ENCODE measurements at places on chromosomes 2 and 18. TPM values are rescaled to one million over a fixed set of nuclear protein-coding genes. Genes with fewer than 3 reads are reported as not detected.

DNA sequence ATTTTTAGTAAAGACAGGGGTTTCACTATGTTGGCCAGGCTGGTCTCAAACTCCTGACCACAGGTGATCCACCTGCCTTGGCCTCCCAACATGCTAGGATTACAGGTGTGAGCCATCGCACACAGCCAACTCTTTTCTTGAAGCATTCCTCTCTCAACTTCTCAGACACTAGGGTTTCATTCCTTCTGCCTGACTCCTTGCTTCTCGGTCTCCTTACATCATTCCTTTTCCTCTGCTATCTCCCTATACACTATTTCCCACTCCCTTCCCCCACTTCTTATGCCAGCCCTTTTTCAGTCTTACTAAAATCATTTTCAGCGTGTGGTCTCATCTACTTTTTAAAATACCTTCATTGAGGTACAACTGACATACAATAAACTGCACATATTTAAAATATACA, 6.1 kb downstream of the SOS1 start:
- no peak for DNase-seq

CNDP1 gene
- total RNA-seq, result not detected

- no peak for DNase-seq
Measured at GRCh38 chr2:128341621-128342020, 23.0 kb upstream of the HS6ST1 start.

DNA sequence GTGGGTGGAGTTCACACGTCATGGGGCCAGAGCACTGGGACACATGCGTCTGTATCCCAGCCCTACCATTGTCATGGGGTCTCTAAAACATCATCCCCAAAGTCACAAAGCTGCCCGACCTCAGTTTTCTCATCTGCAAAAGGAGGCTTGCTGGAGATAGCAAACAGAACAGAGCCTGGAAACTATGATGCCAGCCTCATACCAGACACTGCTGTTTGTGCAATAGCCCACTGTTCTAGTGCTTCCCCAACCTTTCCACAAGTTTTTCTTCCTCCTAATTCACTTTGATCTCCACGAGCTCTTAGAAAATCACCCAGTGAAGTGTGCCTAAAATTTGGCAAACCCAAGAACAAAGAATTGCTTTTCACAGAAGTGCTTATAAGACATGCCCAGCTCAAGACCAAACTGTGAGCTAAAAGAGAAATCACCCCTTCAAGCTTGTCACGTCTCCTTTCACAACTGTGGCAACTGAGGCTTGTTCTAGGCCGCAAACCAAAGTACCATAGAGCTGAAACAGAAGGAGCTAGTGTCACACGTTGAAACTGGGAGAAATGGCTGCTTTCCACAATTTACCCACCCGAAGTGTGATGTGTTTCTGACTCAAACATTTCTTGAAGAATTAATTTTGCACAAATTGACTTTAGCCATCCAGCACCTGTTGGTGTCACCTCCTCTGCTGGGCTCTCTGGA, 162.7 kb upstream of the ID2 start:
- DNase-seq, result no peak

CLHC1 gene
- 3.3 TPM for total RNA-seq

- DNase-seq, result no peak
Measured at GRCh38 chr2:64787019-64787365, 133.3 kb upstream of the SERTAD2 start.
